Non-pigmented ciliary epithelial cell (primary cell): ENCODE measurements at places on chromosomes 2 and 18.

DNA sequence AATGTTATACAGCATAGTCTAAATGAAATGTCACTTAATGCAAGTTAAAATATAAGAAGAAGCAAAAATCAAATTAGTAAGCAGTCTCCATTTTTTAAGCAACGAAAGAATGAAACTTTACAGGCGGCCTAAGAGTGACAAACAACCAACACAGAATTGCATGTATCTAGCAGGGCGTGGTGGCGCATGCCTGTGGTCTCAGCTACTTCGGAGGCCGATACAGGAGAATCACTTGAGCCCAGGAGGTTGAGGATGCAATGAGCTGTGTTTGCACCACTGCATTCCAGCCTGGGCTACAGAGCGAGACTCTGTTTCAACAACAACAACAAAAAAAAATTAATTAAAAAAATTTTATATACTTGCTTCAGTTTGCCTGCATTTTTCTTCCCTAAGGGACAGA lies 16.6 kb downstream of the RBMS1 start:
- no peak for DNase-seq

DNA sequence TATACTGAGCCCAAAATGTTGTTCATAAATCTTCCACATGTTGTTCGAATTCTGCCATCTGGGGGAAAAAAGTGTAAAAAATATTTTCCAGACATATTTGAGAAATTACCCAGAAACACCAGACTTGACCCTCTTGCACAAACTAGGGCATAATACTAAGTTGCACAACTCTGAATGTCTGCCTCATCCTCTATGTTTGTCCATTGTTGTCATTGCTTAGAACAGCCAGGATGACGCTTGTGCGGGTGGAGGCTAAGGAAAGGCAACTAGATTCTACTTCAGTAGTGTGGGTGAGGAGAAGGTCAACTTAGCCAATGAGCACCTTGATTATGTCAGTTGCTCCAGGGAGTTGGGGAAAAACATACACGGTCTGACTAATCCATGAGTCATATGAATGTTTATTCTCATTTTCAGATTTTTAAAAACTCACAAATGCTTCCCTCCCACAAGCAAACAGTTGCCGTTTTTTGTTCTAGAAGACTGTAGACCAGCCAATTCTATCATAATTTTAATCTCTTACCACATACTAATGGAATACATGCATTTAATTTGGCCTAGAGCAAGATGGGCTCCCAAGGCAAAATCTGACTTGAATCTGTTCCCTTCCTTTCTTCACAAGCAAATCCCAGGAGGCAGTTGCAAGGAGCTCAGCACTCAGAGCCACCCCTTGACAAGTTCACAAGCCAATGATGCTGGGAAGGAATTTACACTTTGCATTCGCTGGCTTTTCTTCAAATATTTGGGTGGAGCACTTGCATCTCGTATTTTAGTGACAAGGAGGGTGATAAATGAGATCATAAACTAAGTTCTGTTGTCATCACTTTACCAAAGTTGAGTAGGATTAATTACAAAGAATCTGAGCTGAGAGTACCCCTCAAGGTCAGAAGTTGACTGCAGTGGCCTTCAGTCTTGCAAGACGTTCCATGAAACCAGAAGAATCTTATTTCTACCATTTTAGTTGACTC lies 163.2 kb upstream of the TWIST2 start:
- peak; percentile 98 for DNase-seq

DNA sequence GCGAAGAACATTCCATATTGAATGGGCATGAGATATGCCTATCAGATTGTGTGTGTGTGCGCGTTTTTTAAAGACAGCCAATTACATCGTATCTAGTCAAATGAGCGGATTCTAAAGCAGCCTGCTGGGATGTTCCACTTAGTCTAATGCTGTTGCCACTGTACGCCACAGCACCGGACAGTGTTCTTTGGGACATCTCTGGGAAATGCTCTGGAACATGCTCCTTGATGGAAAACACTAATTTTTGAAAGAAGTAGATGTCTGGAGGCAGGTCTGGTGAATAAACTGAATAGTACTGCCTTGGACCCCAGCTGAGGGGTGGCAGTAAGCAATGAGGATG lies 3.6 kb upstream of the TMEM150A start:
- no peak for DNase-seq

GRCh38 chr2:184793176-184793575 lies 194.8 kb downstream of the ZNF804A start:
- peak; percentile 20 for DNase-seq

DNA sequence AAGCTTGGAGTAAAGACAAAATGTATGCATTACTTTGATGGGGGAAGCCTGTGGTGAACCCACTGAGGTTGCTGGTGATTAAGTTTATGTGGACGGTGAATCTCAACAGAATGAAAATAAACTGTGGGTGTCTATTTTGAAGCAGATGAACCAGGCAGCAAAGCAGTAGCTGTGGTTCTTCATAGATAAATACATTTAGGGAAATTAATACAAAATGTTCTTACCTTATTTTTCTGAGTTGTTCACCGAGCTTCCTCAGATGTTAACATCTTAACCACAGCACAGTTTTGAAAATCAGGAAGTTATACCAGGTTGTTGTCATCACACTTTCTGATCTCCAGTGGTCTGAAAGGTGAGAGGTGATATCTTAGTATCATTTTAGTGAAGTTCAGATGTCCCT lies 53.9 kb downstream of the NCK2 start:
- no peak for DNase-seq

GRCh38 chr18:59570796-59571195 lies 126.4 kb downstream of the CCBE1 start:
- DNase-seq, result no peak

DNA sequence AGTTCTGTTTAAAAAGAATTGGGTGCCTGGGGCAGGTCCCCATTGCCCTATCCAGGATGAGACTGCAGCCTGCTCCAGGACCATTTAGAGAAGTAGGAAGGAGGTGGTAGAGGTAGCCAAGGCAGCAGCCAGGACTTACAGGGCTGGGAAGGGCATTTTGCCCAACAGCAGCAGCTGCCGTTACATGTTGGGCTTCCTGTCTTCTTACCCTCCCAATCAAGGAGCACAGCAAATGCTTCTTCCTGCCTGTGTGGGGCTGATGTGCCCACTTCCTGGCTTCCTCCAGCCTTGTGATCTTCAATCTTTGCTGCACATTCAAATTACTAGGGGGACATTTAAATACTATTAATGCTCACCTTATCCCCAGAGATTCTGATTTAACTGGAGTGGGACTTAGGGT lies 112.0 kb downstream of the QPCT start:
- DNase-seq, result no peak

GRCh38 chr18:46184727-46185126 lies 80.5 kb downstream of the HAUS1 start:
- no peak for DNase-seq

- no peak for DNase-seq
Measured at GRCh38 chr2:218876562-218877219, 4.0 kb upstream of the WNT10A start.

- no peak for DNase-seq
Measured at GRCh38 chr2:228701506-228701905, 520.0 kb upstream of the SPHKAP start.

GRCh38 chr2:225998653-225999052 lies 599.1 kb downstream of the NYAP2 start:
- DNase-seq, result no peak

- no peak for DNase-seq
Measured at GRCh38 chr2:43220229-43220751, 6.1 kb downstream of the ZFP36L2 start.

DNA sequence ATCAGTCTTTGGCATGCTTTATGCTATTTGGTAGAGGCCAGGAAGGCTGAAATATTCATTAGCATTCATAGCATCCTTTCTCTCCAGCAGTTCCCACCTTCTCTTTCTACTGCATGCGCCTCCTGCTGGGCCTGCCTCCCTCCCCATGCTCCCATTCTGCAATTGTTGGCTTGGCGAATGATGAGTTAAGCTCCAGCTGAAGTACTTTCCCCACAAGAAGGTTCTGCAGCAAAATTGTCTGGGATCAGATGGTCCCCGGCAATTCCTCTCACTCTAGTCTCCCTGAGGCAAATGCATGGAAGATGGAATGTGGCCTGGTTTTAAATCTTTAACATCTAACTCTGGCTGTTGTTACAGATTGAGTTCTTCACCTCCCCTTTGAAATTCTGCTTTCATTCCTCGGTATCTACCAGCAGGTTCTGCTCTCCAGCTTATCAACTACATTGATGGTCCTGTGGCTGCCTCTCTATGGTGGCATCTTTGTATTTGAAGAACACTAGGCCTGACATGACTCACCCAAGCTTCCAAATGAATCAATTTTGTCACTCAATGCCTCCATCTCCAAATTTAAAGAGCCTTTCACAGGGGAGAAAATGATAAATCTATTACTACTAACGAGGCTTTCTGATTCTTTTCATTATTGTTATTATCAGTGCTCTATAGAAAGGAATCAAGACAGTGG lies 55.9 kb downstream of the KCTD18 start:
- no peak for DNase-seq

DNA sequence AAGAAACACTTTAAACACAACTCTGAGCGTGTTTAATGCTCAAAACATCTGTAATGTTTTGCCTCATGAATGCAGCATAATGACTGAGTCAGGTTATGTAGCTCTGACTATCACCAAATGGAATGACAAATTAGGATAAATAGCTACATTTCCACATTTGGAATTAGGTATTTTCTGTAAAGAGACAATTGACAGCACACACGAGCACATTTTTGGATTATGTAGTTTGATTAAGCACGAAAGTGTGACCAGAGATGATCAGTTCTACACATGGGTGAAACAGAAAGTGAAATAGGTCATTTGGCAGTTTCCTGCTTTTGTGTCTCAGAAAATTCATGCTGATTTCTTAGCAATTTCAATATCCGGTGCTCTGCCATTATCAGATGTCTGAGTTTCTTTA lies 29.0 kb downstream of the LPIN1 start:
- no peak for DNase-seq

- no peak for DNase-seq
Measured at GRCh38 chr18:69890558-69890957, 57.1 kb downstream of the CD226 start.

- no peak for DNase-seq
Measured at GRCh38 chr2:88959480-88960204, 268.2 kb downstream of the RPIA start.

GRCh38 chr2:27754138-27754588 lies 17.4 kb upstream of the MRPL33 start:
- DNase-seq, result no peak

GRCh38 chr2:197924483-197924882 lies 120.1 kb downstream of the PLCL1 start:
- no peak for DNase-seq
